ENCODE measurements at places on chromosomes 6 and 20. TPM values are rescaled to one million over a fixed set of nuclear protein-coding genes. Genes with fewer than 3 reads are reported as not detected.

The RPS21 gene
- total RNA-seq, result 3,192 TPM

The FHL5 gene
- not detected for total RNA-seq

The CGA gene
- not detected for total RNA-seq

The CD83 gene
- total RNA-seq, result 3.3 TPM

The BRPF3 gene
- total RNA-seq, result 32.4 TPM

The RAB44 gene
- total RNA-seq, result 0.10 TPM

DNA sequence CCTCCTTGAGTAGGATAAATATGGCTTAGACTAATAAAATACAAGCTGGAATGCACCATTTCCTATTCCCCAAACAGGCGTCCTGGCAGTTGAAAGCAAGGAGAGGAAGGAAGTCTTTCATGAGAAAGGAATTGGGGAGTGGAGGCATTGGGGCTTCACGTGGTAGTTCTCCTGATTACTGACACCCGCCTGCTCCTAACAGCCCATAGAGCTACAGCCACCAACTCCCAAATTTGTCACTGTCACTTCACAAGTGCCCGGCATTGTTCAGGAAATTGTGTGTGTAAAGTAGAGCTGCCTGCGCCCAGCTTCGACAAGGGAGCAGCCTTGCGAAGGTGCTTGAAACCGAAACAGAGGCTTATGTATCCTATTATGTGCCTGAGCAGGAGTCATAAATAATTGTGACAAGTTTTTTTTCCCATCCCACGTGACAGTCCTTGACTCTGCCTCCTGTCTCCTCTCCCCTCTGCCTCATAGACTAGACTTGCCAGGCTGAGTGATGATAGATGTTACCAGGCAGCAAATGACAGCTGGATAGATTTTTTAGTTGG, 301.7 kb upstream of the ZFP64 start:
- ATAC-seq, result peak; percentile 67

DNA sequence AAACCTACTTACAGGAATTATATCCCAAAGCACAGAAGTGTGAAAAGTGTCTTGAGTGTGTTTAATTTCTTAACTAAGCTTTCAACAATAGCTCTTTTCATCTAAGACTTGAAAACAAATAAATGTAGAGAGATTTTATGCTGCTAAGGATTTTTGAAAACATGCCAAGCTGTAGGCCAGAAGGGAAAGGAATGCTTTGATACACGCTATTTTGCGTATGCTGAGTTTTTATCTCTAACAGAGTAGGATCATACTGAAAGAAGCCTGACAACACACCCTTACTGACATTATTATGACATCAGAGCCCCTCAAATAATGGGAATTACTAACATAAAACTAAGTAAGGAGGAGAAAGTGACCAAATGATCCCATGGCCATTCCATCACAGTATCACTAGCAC, 265.5 kb downstream of the KHDC1L start:
- ATAC-seq, result no peak

- ATAC-seq, result no peak
These were observed 43.4 kb downstream of the OGFRL1 start for GRCh38 chr6:71332012-71332411.

GRCh38 chr6:136252441-136252840, 2.3 kb upstream of the MTFR2 start:
- no peak for ATAC-seq

- ATAC-seq, result no peak
These were observed 115.7 kb downstream of the TAF4 start for GRCh38 chr20:61949714-61950640.

- ATAC-seq, result no peak
These were observed 49.9 kb upstream of the CCDC167 start for GRCh38 chr6:37549558-37549957.

DNA sequence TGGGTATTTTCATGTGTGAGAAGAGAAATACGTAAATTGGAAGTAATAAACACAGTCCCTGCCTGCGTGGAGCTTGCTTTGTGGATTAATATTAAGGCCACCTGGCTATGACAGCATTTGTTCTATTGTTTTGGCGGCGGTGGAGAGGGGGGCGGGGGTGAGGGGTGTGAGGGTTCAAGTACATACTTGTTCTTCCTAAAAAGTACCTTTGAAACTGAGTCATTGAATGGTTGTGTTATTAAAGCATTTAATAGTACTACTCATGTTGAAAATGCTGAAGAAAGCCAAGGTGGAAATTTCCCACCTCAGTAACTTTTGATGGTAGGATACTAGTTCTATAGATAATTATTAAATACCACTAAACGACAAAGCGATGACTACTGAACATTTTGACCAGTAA, 95.0 kb downstream of the FOXC1 start:
- no peak for ATAC-seq

- ATAC-seq, result no peak
These were observed 11.6 kb downstream of the TMEM30A start for GRCh38 chr6:75273009-75273408.

DNA sequence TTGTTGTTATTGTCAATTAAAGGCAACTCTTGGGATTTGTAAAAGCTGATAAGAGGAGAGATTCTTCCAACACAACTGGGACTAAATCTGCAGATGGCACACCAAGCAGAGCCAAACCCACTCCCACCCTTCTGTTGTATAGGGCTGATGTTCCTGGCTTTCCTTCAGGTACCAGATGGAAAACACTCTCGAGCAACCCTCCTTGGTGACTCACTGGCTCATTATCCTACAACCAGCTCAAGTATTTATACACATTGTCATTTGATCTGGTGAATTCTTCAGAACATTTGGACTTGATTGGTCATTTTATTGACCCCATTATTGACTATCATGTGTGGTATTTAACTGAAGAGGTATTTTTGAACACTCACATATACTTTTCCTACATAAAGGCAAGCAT, 190.3 kb upstream of the PCSK2 start:
- no peak for ATAC-seq

GRCh38 chr20:1463971-1464570, 2.6 kb downstream of the NSFL1C start:
- no peak for ATAC-seq

DNA sequence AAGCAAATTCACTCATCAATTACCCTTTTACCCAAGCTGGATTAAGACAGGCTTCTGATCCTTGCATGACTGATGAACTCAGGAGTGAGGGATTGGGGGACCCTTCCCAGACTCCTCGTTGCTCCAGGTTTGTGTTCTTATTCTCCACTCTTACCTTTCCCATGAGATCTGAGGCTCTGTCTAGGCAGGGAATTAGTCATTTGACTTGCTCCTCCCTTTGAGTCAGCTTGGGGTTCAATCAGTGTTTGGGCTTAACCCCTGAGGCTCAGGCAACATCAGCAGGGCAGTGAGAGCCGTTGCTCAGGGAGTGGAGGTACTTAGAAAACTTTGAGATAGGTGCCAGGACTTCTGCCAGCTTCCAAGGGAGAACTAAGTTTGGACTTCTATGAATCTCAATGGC, 20.7 kb upstream of the TOX2 start:
- no peak for ATAC-seq

GRCh38 chr6:131868836-131869235, 61.0 kb downstream of the ENPP1 start:
- no peak for ATAC-seq

DNA sequence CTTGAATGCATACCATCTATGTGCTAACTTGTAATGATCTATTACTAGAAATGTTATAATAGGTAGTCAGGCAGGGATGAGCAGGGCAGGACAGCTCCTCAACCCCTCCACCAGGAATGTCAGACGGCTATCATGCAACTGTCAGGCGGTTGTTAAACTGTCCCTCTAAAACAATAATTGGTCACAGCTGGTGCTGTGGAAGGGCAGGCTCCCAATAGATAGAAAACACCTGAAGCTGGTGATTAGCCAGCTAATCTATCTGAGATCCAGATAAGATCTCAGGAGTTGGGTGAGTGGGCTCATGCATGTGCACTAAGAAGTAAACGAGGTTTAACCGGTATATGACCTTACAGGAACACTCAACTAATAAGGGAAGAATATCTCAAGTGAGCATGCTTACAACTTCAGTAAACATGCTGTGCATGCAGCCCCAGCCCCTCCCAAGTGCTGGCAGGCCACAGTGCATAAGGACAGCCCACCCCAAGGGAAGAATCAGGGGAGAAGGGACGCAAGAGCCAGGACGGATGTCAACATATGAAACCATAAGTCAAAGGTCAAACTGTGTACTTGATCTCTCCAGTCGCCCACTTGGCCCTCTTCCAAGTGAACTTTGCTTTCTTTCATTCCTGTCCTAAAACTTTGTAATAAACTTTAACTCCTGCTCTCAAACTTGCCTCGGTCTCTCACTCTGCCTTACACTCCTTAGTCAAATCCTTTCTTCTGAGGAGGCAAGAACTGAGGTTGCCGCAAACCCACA, 566.2 kb upstream of the NRSN1 start:
- ATAC-seq, result no peak

DNA sequence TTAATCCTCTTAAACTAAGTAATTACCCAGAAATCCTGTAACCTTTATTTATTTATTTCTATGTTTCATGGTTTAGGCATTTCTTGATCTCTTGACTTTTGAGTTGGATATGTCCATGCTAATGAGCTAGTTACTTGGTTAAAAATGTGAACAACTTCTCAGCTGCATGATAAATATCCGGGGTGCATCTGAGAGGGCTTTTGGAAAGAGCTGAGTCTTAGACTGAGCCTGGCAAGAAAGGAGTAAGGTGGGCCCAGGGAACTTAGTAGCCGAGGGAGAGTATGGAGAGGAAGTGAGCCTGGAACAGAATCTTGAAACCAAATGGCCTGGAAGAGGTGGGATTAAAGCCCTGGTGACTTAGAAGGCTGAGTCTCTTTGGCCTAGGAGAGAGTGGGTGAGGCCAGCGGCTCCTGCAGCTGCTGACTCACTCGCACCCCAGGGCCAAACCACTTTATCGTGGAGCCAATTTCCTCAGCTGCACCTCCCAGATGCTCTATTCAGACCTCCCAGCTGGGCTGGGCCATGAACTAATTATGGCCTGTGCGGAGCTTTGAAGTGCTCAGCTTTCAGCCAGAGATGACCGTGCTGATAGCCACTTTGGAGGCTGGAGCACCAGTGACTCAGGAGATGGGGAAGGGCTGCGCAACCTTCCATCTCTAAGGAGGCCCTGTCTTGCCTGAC, 19.1 kb downstream of the TGM3 start:
- ATAC-seq, result no peak

All from motor neuron (in vitro differentiated cells).